ENCODE measurements at places on chromosomes 6 and 20.

- DNase-seq = no peak
Measured at GRCh38 chr20:45450097-45450818, 19.3 kb upstream of the WFDC2 start.

GRCh38 chr6:119476024-119476423 lies 126.5 kb upstream of the MAN1A1 start:
- DNase-seq = no peak

GRCh38 chr6:391559-392440 lies at the start of gene IRF4:
Gene IRF4 (plus strand): TSS chr6:391752. CDS start chr6:393153, 1,401 bp downstream.
- DNase-seq = peak; percentile 90

GRCh38 chr6:97812940-97813339 lies 529.9 kb upstream of the MMS22L start:
- DNase-seq = no peak

DNA sequence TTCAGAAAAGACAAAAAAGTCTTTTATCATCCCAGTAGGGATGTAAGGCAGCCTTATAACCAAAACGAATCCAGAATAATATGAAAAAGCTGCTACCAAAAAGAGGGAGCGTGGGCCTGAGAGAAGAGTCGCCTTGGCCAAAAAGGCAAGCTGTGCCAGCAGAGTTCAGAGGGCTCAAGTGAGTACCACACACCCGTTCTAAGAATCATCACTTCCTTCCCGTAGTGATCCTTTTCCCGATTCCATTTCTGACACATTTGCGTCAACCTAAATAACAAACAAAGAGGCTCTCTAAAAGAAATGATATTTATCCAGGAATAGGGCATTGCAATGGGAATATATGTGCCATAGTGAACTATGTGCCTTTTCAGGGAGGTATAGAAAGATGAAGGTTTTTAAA lies 3.8 kb upstream of the TMEM181 start:
- no peak for DNase-seq

GRCh38 chr6:35093783-35094182 lies 47.4 kb downstream of the TCP11 start:
- no peak for DNase-seq

All from stimulated activated effector memory CD8-positive, alpha-beta T cell treated with anti-CD3 and anti-CD28 coated beads, Interleukin-12 subunit alpha, Interleukin-12 subunit beta, amount 100 ng/mL, for 72 hours (primary cell).